ENCODE measurements at places on chromosomes 6 and 20.

GRCh38 chr6:142055219-142055618 lies 77.5 kb upstream of the GJE1 start:
- DNase-seq = peak; percentile 53

- DNase-seq = no peak
These were observed 93.7 kb downstream of the SULF2 start for GRCh38 chr20:47691625-47692024.

GRCh38 chr20:24102290-24102689 lies 113.7 kb upstream of the GGTLC1 start:
- peak; percentile 41 for DNase-seq

DNA sequence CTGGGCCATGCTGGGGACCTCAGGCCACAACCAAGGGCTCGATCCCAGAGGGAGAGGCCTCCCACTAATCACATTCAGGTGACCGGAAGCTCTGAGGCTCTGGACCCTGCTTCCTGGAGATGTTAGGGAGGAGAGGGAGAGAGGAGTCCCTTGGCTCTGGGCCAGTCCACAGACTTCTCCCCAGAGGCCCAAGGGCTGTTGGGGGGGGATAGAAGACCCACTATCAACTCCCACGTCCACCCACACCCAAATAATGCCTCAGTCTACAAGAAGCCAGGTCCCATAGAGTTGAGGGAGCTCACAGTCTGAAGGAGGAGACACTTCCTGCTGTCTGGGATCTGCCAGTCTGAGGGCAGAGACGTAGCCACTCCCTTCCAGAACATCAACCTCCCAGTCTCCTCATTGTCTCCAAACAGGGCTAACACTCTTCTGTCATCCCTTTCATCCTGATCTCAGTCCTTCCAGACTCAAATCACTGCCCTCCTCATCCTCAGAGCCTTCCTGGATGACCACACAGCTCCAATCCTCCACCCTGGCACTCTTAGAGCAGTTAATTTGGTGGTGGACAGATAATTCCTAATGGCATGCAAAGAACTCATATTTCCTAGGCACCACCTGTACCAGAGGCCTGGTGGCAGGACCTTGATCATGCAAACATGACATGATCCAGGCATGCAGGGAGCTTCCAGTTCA lies 69.9 kb downstream of the MRPL14 start:
- DNase-seq = no peak

DNA sequence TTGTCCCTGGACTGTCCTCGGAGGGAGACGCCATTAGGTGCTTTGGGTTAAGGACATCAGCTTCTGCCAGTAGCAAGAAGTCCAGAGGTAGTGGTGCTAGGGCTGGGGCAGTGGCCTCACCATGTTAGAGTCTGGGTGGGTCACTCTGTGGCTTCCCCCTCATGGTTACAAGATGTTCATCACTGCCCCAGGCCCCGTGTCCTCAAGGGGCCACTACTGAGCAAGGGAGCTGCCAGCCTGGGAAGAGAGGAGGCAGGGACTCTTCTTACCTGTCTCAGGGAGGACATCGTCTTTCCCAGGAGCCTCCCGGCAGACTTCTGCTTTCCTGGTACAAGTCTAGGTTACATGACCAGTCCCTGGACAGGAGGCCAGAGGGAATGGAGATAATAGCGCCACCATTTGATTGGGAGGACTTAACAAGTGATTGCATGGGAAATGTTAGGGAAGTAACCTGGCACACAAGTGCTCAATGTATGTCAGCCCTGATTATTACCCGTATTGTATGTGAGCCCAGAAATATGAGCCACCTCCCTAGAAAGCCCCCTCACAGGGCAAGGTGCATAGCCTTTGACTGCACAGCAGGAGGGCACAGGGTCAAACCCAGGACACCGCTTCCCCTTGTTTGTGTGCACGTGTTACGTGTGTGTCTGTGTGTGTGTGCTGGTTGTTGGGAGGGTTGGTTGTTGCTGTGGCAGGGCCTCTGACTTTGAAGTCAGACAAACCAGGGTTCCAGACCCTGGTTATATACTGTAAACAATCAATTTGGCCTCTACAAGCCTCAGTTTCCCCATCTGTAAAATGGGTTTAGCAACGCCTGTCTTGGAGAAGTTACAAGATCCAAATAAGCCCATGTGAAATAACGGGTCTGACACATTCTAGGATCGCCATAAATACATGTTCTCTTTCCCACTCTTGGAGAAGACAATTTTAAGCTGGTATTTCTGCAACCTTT lies 30.0 kb downstream of the SIRPA start:
- no peak for DNase-seq

DNA sequence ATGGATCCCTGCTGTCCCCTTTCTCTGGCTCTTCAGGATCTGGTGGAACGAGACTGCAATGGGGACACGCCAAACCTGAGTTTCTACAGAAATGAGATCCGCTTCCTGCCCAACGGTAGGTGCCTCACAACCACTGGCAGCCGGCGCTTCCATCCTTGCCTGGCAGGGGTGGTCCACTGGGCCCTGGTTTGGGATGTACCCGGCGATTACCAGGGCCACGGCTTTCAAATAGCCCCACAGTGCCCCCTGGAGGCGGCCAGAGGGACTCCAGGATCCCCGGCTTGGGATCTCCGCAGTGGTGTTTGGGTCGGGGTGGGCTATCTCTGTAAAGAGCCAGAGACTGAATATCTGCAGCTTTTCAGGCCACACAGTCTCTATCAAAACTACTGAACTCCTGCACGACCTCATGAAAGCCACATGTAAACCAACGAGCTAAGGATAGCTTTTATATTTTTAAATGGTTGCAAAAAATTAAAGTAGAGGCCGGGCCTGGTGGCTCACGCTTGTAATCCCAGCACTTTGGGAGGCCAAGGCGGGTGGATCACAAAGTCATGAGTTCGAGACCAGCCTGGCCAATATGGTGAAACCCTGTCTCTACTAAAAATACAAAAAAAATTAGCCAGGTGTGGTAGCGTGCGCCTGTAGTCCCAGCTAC lies 3.7 kb downstream of the OGFR start:
- DNase-seq = peak; percentile 82

- no peak for DNase-seq
These were observed 91.0 kb downstream of the TMEM242 start for GRCh38 chr6:157232161-157232895.

GRCh38 chr6:7267466-7268091 lies 45.4 kb downstream of the SSR1 start:
- no peak for DNase-seq

GRCh38 chr6:71277926-71278600 lies 10.5 kb upstream of the OGFRL1 start:
- DNase-seq = no peak

- no peak for DNase-seq
These were observed 48.1 kb upstream of the MDGA1 start for GRCh38 chr6:37745748-37746147.

- no peak for DNase-seq
These were observed 60.1 kb downstream of the GFRA4 start for GRCh38 chr20:3603108-3603507.

GRCh38 chr6:84103029-84103428 lies 69.5 kb downstream of the MRAP2 start:
- DNase-seq = no peak

DNA sequence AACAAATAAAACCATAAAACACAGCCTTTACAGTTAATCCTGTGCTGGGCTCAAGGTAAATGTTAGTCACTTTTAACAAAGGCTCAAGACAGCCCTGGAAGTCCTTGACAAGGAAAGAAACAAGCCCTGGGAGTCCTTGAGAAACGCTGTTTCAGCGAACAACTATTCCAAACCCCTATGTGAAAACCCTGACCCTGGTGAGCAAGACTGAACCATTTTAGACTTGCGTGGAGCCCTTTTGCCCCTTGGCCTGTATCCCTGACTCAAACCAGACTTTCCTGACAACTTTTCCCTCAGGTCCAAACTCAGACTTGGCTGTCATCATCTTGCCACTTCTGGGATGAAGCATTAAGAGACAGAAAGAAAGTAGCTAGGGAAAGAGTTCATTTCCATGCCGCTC lies 180.4 kb downstream of the AIG1 start:
- no peak for DNase-seq

Data from activated CD4-positive, alpha-beta T cell treated with anti-CD3 and anti-CD28 coated beads, Interleukin-2, Interleukin-6, amounts not matched to agents 100 ng/mL and 50 ng/mL, durations not matched to agents 16 hours and 8 hours (primary cell).